ENCODE measurements at places on chromosomes 11 and 22. TPM values are rescaled to one million over a fixed set of nuclear protein-coding genes. Genes with fewer than 3 reads are reported as not detected.

The H19 gene
- total RNA-seq, result not detected

The INS gene
- not detected for total RNA-seq

The PRRG4 gene
- 0.90 TPM for total RNA-seq

The MFNG gene
- 204 TPM for total RNA-seq

The OTOG gene
- total RNA-seq, result not detected

The XBP1 gene
- 111 TPM for total RNA-seq

DNA sequence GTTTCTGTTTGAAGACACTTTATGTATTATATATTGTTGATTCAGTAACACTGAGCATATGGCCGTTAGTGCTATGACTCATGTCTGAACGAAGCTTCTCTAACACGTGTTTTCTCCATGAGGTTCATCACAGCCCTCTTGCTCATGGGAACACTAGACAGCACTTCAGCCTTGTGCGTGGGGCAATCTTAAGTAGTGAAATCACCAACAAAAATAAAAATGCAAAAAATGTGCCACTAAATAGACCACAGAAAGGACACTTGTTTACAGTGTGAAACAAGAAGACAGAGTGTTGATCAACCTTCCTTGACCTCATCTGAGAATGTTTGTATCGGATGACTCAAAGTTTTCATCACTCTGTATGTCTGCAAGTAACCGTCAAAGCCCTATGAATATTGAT lies 94.5 kb downstream of the FDX1 start:
- DNase-seq, result no peak
- peaks cover 7% of the 10 kb centered on the region for H3K4me1 ChIP-seq
- H3K27ac ChIP-seq, result no peak overlapping the region
- H3K4me3 ChIP-seq, result no peak overlapping the region
- H3K36me3 ChIP-seq, result no peaks in the 10 kb centered on the region

DNA sequence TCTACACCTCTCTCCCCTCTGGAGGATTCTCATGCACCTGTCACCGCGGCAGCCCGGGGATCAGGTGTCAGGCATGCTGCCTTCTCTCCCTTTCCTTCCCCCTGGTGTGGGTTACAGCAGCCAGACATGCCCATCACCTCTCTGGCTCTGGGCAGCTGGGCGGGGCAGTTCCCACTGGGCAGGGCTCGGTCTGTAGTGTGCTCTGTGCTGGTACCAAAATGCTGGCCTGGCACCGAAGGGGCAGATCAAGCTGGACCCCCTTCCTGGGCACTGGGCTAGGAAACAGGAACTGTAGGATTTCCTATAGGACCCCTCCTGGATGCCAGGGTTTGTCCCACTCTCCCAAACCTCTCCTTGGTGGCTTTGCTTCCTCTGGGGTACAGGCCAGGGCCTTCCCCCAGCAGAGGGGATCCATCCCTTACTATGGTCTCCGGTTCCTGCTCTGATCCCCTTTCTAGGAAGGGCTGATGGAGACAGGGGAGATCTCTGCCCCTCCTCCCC lies 821 bp downstream of the GAL3ST1 start:
- H3K27me3 ChIP-seq, result no peaks in the 10 kb centered on the region
- no peak for DNase-seq
- H3K4me1 ChIP-seq, result peaks cover 9% of the 10 kb centered on the region
- no peak overlapping the region for H3K4me3 ChIP-seq
- no peak overlapping the region for H3K27ac ChIP-seq

GRCh38 chr11:95254716-95255115 lies 23.7 kb upstream of the SESN3 start:
- no peak overlapping the region for H3K27ac ChIP-seq
- no peak for DNase-seq
- H3K27me3 ChIP-seq, result no peaks in the 10 kb centered on the region

- no peak overlapping the region for H3K4me3 ChIP-seq
- H3K27ac ChIP-seq, result no peak overlapping the region
- no peak for DNase-seq
- no peaks in the 10 kb centered on the region for H3K36me3 ChIP-seq
- H3K27me3 ChIP-seq, result no peaks in the 10 kb centered on the region
- peaks cover 25% of the 10 kb centered on the region for H3K4me1 ChIP-seq
These were observed 9.2 kb downstream of the STARD10 start for GRCh38 chr11:72784662-72785061.

- H3K36me3 ChIP-seq, result no peaks in the 10 kb centered on the region
- H3K4me3 ChIP-seq, result no peak overlapping the region
- no peak for DNase-seq
- H3K4me1 ChIP-seq, result peaks cover 16% of the 10 kb centered on the region
- no peak overlapping the region for H3K27ac ChIP-seq
These were observed 29.0 kb downstream of the SHANK3 start for GRCh38 chr22:50701428-50702154.

DNA sequence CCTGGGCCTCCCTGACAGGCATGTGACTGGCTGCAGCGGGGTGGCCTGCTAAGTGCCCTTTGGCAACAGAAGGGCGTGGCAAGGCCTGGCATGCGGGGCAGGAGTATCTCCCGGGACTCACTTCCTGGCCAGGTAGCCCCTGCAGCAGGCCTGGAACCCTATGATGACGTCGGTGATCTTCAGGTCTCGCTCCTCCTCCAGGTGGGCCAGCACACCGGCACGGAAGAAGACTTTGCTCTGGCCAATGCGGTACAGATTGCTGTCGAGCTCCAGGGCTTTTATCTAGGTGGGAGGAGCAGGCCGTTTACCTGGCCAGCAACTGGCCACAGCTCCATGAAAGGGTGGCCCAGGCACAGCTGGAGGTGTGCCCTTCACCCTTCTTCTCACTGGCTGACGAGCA lies 50.9 kb downstream of the APOL1 start:
- no peaks in the 10 kb centered on the region for H3K27me3 ChIP-seq
- H3K4me1 ChIP-seq, result peaks cover 5% of the 10 kb centered on the region
- peaks cover 22% of the 10 kb centered on the region for H3K36me3 ChIP-seq
- H3K27ac ChIP-seq, result peak overlapping the region; percentile 66
- DNase-seq, result no peak
- no peak overlapping the region for H3K4me3 ChIP-seq

DNA sequence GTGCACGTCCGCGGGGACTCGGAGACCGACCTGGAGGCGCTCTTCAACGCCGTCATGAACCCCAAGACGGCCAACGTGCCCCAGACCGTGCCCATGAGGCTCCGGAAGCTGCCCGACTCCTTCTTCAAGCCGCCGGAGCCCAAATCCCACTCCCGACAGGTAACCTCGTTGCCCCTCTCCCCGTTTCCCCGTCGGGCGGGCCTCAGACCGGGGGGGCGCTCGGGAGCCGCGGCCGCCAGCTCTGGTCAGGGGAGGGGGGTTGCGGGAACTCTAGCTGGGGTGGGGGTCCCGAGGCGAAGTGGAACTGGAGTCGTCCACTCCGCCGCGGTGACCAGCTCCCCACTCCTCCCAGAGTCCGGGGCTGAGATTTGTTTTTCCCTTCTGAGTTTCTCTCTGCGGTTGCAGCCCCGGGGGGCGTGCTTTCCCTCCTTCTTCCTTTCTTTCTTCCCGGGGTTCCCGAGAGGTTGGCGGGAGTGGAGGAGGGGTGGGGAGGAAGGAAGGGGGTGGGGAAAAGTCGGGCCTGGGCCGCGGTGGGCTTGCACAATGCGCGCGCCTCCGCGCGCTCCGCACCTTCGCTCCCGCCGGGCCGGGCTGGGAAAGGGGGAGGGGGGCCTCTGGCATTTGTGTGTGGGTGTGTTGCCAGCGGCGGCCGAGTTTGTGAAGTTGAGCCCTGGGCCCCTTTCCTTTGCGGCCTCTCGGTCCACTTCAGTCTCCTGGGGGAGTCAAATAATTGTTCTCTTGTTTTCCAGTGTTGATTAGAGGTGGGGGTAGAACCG lies 952 bp downstream of the YAP1 start:
- peaks cover 2% of the 10 kb centered on the region for H3K36me3 ChIP-seq
- peak overlapping the region; percentile 74 for H3K4me3 ChIP-seq
- no peak overlapping the region for H3K27ac ChIP-seq

DNA sequence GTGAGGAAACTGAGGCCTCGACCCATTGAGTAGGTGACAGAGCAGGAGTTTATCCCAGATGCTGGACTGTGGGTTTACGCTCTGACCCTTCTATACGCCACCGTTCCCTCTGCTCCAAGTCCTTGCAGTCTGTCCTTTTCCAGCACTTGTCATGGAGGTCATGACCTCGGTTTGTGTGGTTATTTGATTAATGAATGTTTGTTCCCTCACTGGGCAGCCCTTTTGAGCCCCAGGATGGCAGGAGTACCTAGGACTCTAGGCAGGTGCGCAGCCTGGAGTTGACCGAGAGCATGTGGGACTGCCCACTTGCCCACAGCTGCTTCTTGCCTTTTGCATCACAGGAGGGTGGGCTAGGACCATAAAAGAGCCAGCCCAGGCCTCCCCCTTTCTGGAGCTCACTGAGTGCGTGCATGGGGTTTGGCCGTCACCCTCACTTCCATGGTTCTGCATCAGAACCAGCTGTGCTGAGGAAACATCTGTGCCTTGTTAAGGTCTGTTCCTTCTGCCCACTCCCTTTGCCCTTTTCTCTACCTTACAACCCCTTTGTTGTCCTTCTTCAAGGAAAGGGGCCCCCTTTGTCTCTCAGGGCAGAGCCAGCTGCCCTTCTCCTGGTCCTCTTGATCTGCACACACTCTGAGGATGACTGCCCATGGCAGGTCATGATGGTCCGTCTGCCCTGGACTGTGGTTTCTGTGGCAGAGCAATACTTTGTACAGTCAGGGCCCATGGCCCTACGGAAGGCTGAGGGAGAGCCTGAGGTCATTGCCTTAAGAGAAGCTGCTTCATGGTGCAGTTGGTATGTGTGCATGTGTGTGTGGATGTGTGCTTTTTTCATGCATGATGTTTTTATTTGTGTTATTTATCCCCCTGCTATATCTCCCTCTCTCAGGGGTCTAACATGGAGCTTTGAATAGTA lies 38.2 kb downstream of the BMAL1 start:
- H3K4me3 ChIP-seq, result no peak overlapping the region
- peak overlapping the region; percentile 43 for H3K27ac ChIP-seq
- H3K4me1 ChIP-seq, result peaks cover 48% of the 10 kb centered on the region
- H3K27me3 ChIP-seq, result no peaks in the 10 kb centered on the region
- H3K36me3 ChIP-seq, result peaks cover 23% of the 10 kb centered on the region

GRCh38 chr11:129695571-129696308 lies 119.9 kb upstream of the TMEM45B start:
- no peaks in the 10 kb centered on the region for H3K36me3 ChIP-seq
- H3K4me1 ChIP-seq, result peaks cover 8% of the 10 kb centered on the region
- H3K27ac ChIP-seq, result peak overlapping the region; percentile 47

GRCh38 chr11:65392186-65392829 lies 5.9 kb downstream of the FRMD8 start:
- H3K27me3 ChIP-seq, result no peaks in the 10 kb centered on the region
- peaks cover 32% of the 10 kb centered on the region for H3K4me1 ChIP-seq
- peaks cover 8% of the 10 kb centered on the region for H3K36me3 ChIP-seq
- H3K27ac ChIP-seq, result no peak overlapping the region
- H3K4me3 ChIP-seq, result no peak overlapping the region

- peaks cover 41% of the 10 kb centered on the region for H3K4me1 ChIP-seq
- H3K27ac ChIP-seq, result no peak overlapping the region
- H3K27me3 ChIP-seq, result no peaks in the 10 kb centered on the region
- DNase-seq, result no peak
- no peak overlapping the region for H3K4me3 ChIP-seq
These were observed 74.2 kb downstream of the STIM1 start for GRCh38 chr11:3929649-3930048.

GRCh38 chr22:37487571-37487970 lies 1.4 kb upstream of the MFNG start:
- peaks cover 43% of the 10 kb centered on the region for H3K4me1 ChIP-seq
- H3K27me3 ChIP-seq, result no peaks in the 10 kb centered on the region
- peak overlapping the region; percentile 98 for H3K27ac ChIP-seq
- DNase-seq, result no peak
- peak overlapping the region; percentile 89 for H3K4me3 ChIP-seq
- peaks cover 25% of the 10 kb centered on the region for H3K36me3 ChIP-seq

- no peak for DNase-seq
- H3K27ac ChIP-seq, result no peak overlapping the region
- H3K36me3 ChIP-seq, result no peaks in the 10 kb centered on the region
- H3K4me3 ChIP-seq, result no peak overlapping the region
- no peaks in the 10 kb centered on the region for H3K27me3 ChIP-seq
These were observed 89.9 kb upstream of the PRDM11 start for GRCh38 chr11:45056529-45056928.

GRCh38 chr22:33022231-33022630 lies 36.0 kb downstream of the SYN3 start:
- no peak overlapping the region for H3K4me3 ChIP-seq
- DNase-seq, result no peak
- peaks cover 2% of the 10 kb centered on the region for H3K4me1 ChIP-seq
- no peaks in the 10 kb centered on the region for H3K36me3 ChIP-seq
- no peak overlapping the region for H3K27ac ChIP-seq
- H3K27me3 ChIP-seq, result no peaks in the 10 kb centered on the region

GRCh38 chr11:82867495-82868082 lies 32.6 kb downstream of the PRCP start:
- H3K4me1 ChIP-seq, result peaks cover 20% of the 10 kb centered on the region
- no peaks in the 10 kb centered on the region for H3K36me3 ChIP-seq

GRCh38 chr11:115653076-115653475 lies 148.9 kb upstream of the CADM1 start:
- no peak overlapping the region for H3K27ac ChIP-seq
- no peak overlapping the region for H3K4me3 ChIP-seq
- DNase-seq, result no peak
- H3K27me3 ChIP-seq, result peaks cover 28% of the 10 kb centered on the region
- no peaks in the 10 kb centered on the region for H3K4me1 ChIP-seq
- H3K36me3 ChIP-seq, result no peaks in the 10 kb centered on the region

DNA sequence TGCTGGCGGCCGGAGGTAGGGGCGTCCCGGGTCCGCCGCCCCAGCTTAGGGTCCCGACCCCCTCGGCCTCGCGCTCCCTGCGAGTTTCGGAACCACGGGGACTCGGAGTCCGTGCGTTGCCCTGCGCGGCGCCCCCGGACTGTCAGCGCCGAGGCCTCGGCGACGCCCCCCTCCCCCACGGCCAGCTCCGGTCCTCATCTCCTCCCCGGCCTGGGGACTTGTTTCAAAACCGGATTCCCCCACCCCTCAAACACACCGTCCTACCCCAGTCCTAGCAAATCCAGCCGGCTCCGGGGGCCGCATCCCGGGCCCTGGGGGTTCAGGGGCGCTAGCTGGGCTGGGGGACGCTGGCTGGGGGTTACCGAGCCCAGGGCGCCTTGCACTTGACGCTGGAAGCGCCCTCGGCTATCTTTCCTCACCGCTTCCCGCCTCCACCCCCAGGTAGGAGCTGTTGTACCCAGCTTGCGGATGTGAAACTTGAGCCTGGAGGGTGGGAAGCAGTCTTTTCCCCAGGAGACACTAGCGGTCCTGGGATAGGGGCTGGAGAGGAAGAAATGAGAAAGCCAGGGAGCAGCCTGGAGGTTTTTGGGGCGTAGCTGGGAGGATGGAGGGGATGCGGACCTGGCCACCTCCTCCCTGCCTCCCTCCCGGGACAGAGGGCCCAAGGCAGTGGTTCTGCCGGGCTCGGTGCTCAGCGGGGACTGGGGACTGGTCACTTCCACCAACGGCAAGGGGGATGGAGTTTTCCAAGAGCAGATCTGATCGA lies 550 bp downstream of the FBLN1 start:
- peaks cover 70% of the 10 kb centered on the region for H3K27me3 ChIP-seq
- DNase-seq, result no peak
- H3K36me3 ChIP-seq, result no peaks in the 10 kb centered on the region
- peaks cover 4% of the 10 kb centered on the region for H3K4me1 ChIP-seq

- peaks cover 3% of the 10 kb centered on the region for H3K36me3 ChIP-seq
- no peaks in the 10 kb centered on the region for H3K27me3 ChIP-seq
- H3K4me1 ChIP-seq, result peaks cover 22% of the 10 kb centered on the region
- DNase-seq, result peak; percentile 23
These were observed 9.8 kb downstream of the KRTAP5-6 start for GRCh38 chr11:1706634-1707400.

- H3K4me1 ChIP-seq, result no peaks in the 10 kb centered on the region
- no peak overlapping the region for H3K27ac ChIP-seq
- DNase-seq, result no peak
- H3K27me3 ChIP-seq, result no peaks in the 10 kb centered on the region
These were observed 24.0 kb downstream of the PAX6 start for GRCh38 chr11:31786996-31787685.
